Cortex of kidney (tissue), 1 donor: ENCODE measurements at places on chromosomes 3 and 15.

GRCh38 chr15:75578173-75578947 is 755 bp downstream of the PTPN9 start:
- no peak for DNase-seq

- no peak for DNase-seq
These were observed 17.7 kb downstream of the MAGEF1 start for GRCh38 chr3:184694133-184694665.

GRCh38 chr3:66962664-66963063 is 35.4 kb upstream of the KBTBD8 start:
- no peak for DNase-seq

- no peak for DNase-seq
These were observed 634.1 kb downstream of the FHIT start for GRCh38 chr3:60617188-60617587.

DNA sequence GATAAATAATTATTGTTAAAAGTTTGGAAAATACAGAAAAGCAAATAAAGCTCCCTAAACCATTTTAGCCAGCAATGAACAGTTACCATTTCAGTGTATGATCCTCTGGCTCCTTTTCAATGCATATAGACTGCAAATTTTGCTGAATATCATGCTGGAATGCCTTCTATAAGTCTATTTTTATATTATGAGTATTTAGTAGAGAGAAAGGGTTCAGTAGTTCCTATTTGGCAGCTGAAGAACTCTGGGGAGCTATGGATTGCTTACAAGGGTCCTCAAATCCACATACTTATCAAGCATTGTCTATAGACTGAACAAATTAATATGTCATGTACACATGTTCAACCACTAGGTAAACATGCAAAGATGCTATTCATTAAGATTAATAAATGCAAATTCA is 46.1 kb downstream of the LRRC3B start:
- DNase-seq = no peak

DNA sequence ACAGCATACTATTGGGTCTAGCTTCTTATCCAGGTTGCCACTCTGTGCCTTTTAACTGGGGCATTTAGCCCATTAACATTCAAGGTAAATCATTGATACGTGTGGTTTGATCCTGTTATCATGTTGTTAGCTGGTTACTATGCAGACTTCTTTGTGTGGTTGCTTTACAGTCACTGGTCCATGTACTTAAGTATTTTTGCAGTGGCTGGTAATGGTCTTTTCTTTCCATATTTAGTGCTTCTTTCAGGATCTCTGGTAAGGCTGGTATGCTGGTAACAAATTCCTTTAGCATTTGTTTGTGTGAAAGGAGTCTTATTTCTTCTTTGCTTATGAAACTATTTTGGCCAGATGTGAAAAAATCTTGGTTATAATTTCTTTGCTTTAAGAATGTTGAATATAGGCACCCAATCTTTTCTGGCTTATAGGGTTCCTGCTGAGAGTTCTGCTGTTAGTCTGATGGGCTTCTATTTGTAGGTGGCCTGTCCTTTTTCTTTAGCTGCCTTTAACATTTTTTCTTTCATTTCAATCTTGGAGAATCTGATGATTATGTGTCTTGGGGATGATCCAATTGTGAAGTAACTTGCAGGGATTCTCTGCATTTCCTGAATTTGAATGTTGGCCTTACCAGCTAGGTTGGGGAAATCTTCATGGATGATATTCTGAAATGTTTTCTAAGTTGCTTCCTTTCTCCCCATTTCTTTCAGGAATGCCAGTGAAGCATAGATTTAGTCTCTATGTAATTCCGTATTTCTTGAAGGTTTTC is 39.3 kb downstream of the CCR1 start:
- no peak for DNase-seq

DNA sequence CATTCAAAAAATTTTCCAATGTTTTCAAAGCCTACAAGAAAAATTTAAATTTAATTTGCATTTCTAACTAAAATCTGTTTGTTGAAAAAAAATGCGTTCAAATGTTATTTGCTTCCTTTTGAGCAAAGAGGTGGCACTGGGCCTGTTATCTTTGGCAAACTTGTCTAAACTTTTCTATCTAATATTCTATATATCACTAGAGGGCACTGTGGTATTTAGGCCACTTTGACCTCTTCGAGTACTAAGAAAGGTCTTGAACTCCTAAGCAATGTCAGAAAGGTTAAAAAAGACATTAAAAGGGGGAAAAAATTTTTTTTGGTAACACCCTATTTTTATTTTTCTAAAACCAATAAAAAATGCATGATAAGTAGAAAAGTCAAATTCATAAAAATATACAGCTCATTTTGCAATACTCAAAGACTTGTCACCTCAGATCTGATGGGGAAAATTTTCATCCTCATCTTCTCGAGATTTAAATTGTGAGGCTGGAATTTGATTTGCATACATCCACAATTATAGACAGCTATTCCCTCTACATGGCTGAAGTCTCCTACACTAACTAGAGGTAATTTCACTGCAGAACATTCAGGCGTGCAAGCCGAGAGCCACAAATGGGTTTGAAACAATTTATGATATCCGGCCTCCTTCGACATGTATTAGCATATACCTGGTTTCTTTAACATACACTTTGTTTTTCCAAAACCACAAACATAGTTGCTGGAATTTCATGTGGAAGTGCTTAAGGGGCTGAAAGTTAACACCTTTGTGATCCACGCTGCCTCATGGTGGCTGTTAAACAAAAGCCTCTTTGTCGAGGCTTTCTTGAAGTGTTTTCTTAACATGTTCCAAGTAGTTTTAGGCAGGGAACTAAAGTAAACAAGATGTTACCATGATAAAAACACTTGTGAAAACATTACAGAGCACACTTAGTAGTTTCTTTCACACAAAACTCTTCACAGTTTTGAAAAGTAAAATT is 576.4 kb downstream of the FOXP1 start:
- no peak for DNase-seq

DNA sequence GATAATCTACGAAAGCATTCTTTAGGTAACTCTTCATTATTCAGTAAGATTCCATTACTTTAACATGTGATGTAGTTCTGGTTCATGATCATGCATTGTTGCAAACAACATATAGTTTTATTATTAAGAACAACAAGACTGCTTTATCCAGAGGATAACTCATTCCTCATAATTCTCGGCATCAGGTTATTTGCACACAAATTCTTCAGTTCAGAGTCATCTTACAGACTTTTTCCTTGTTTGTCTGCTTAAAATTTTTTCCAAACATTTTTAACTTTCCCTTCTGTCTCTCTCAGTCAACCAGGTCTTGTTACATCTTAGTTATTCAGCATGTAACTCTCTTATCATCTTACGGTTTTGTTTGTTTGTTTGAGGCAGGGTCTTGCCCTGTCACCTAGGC is 60.1 kb downstream of the VGLL3 start:
- DNase-seq = no peak

- DNase-seq = no peak
These were observed 64.6 kb downstream of the LPP start for GRCh38 chr3:188218603-188219002.

- DNase-seq = no peak
These were observed 392.8 kb downstream of the TIGIT start for GRCh38 chr3:114686621-114687020.

DNA sequence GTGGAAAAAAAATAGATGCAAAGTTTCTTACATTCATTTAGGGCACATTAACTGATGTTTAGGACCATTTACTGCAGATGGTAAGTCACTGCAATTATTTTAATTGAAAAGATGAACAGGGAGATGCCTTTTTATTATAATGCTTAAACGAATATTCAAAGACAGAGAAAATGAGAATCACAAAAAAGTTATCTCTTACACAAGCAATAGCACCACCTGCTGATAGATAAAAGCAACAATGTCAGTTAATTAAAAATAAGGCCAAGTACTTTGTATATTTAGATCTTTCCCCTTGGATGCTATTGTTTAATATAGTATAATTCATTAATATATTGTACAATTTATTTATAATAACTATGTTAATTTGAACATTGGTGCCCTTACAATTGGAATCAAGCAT is 55.9 kb downstream of the IFT80 start:
- DNase-seq = no peak

GRCh38 chr15:92843326-92843725 is 56.8 kb upstream of the CHD2 start:
- no peak for DNase-seq
